ENCODE measurements at places on chromosomes 16 and 17. TPM values are rescaled to one million over a fixed set of nuclear protein-coding genes. Genes with fewer than 3 reads are reported as not detected.

Gene LPO
- total RNA-seq: not detected

Gene HS3ST3A1
- 0.61 TPM for total RNA-seq

Gene AKAP1
- 41.4 TPM for total RNA-seq

Gene CHAD
- total RNA-seq: not detected

Gene DNAH2
- total RNA-seq: 0.26 TPM

Gene HBQ1
- not detected for total RNA-seq

Gene ITFG1
- 68.6 TPM for total RNA-seq

Gene GUCY2D
- total RNA-seq: not detected

Gene CCDC200
- total RNA-seq: not detected

Gene PLA2G10
- 3.3 TPM for total RNA-seq

Gene KRT23
- 1,389 TPM for total RNA-seq

Gene NOL11
- total RNA-seq: 64.8 TPM

Gene SYCE1L
- total RNA-seq: 2.0 TPM

Gene RAB34
- total RNA-seq: 34.5 TPM

Gene PTX4
- not detected for total RNA-seq

Gene SNAI3
- total RNA-seq: 0.34 TPM

Gene ZNF624
- total RNA-seq: 2.3 TPM

Gene RTN4RL1
- total RNA-seq: not detected

Gene CPHXL2
- not detected for total RNA-seq

Gene NPW
- total RNA-seq: 1.5 TPM

Gene UMOD
- not detected for total RNA-seq

Gene JPT2
- total RNA-seq: 167 TPM

Gene KIF19
- total RNA-seq: not detected

Gene PLCG2
- total RNA-seq: 3.4 TPM

Gene HAGHL
- total RNA-seq: 11.7 TPM

Gene MRPL12
- total RNA-seq: 101 TPM

Gene IL4R
- total RNA-seq: 108 TPM

Gene MAP3K3
- total RNA-seq: 11.4 TPM

Gene TEKT1
- total RNA-seq: not detected

Gene KRTAP9-3
- total RNA-seq: not detected

Gene RGS11
- total RNA-seq: 1.7 TPM

Gene CCL2
- 1.8 TPM for total RNA-seq

Gene MFSD6L
- total RNA-seq: 0.44 TPM
